Endothelial cell of coronary artery (primary cell): ENCODE measurements at places on chromosomes 2 and 18. TPM values are rescaled to one million over a fixed set of nuclear protein-coding genes. Genes with fewer than 3 reads are reported as not detected.

DNAH6 gene
- under 0.01 and 0.09 TPM in 2 replicates for total RNA-seq

ARHGEF33 gene
- 0.09 and 0.38 TPM in 2 replicates for total RNA-seq

TTR gene
- total RNA-seq, result not detected in 2 replicates

PTPRN gene
- total RNA-seq, result not detected in 2 replicates

CERKL gene
- not detected in 2 replicates for total RNA-seq

APCDD1 gene
- under 0.01 TPM in 1 of 2 replicates, not detected in the other for total RNA-seq

NEU2 gene
- not detected in 2 replicates for total RNA-seq

TM4SF20 gene
- total RNA-seq, result not detected in 2 replicates

CYP27C1 gene
- total RNA-seq, result under 0.01 and 0.28 TPM in 2 replicates
